ENCODE measurements at places on chromosomes 16 and 17.

DNA sequence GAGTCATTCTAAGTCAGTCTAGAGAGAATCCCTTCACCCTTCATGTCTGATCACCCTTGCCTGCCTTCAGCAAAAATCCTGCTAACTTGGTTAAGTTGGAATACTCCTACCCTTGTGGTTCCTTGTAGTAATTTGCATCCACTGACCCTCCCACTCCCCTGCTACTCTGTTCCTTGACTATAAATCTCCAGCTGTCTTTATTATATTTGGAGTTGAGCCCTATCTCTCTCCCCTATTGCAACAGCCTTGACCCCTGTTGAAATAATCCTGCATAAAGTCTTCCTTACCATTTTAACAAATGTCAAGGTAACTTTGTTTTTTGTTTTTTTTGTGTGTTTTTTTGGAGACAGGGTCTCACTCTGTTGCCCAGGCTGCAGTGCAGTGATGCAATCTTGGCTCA lies 590.1 kb downstream of the WWOX start:
- DNase-seq, result no peak

DNA sequence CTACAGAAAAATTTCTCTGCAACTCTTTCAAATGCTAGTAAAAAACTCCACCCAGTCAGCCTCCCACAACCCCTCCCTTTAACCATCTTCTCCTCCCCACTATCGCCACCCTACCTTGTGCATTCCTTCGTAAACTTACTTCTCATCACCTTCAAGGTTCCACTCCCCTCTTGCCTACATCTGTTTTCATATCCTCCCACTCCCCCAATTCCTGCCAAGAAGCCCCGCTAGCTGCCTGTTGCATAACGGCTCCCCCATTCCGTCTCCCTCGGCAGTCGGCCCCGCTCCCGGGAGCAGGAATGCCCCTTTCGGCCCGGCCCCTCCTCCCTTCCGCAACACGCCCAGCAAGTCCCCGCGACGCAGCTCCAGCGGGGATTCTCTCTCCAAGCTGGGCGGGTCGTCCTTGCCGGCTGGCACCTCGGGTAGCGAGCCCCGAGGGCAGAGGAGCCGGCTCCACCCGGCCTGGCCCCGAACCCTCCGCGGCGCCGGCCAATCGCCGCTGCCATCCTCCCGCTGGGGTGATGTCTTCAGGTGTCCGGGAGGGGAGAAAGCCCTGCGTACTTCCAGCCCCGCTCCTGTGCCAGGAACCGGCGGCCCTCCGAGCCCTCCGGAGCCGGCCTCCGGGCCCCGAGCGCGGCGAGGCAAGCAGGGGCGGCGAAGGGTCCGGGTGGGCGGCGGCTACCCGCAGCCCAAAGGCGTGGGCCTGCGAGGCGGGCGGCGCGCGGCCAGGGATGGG lies 1.5 kb downstream of the PHLPP2 start:
- no peak for DNase-seq

- no peak for DNase-seq
These were observed 1.4 kb upstream of the ABCC1 start for GRCh38 chr16:15947983-15948509.

- DNase-seq, result no peak
These were observed 3.5 kb downstream of the LIMD2 start for GRCh38 chr17:63696381-63696961.

DNA sequence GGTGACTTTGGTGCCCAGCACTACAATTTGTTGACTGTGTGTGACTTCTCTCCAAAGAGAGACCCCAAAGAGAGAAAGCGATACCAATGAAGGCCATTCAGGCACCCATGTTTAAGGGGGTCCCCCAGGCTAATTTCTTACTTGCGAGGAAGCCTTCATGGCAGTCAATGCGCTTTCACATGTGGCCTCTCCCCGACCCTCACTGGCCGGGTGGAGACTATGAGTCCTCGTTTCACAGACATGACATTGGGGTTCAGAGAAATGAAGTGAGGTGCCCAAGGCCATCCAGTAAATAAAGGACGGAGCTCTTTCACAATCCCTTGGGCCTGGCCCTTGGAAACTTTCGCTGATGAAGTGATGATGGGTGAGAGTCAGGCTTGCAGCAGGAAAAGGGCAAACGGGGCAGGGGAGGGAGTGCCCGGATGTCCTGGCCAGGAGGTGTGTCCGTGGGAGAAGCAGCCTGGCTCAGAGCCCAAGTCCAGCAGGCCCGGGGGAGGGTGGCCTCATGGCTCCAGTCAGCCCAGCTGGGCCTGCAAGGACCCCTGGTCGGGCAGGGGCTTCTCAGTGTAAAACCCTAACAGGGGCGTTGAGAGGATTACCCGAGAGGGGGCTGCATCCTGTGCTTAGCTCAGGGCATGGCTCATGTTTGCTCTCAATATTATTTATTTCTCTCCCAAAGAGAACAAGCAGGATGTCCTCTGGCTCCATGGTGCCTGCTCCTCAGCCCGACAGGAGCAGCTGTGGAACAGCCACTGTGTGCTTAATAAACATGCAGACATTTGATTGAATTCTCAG lies 14.7 kb downstream of the TBX2 start:
- DNase-seq, result no peak

DNA sequence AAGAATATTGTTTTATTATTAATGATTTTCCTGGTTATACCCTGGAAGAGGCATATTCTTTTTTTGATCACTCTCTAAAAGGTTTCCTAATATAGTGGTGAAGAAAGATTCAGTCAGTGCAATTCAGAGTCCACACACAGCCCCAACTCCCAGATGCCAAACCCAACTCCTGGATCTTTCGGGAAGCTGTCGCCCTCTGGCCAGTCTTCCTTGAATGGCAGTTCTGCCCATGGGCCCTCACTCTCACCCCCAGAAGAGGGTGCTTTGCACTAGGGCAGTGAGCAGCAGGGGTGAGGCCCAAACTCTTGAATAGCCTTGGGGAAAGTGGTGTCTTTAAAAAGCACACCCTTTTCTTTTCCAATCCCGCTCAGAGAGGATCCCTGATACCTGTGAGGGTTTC lies 11.0 kb downstream of the KRT32 start:
- DNase-seq, result no peak

- no peak for DNase-seq
These were observed 8.4 kb upstream of the PCTP start for GRCh38 chr17:55742272-55743102.

GRCh38 chr17:14871921-14872320 lies 393.2 kb downstream of the PMP22 start:
- DNase-seq, result no peak

DNA sequence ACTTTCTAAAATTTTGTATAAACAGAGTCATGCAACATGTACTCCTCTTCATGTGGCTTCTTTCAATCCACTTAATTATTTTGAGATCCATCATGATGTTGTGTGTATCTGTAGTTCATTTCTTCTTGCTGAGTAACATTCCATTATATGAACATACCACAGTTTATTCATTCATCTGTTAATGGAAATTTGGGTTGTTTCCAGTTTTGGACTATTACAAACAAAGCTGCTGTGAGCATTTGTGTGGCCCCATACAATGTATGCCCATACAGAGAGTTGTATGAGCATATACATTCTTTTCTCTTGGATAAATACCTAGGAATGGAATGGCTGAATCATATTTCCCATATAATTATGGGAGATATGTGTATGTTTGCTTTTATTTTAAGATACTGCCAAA lies 85.6 kb downstream of the CLEC16A start:
- no peak for DNase-seq

GRCh38 chr17:4248504-4249277 lies 15.1 kb downstream of the ANKFY1 start:
- DNase-seq, result no peak

DNA sequence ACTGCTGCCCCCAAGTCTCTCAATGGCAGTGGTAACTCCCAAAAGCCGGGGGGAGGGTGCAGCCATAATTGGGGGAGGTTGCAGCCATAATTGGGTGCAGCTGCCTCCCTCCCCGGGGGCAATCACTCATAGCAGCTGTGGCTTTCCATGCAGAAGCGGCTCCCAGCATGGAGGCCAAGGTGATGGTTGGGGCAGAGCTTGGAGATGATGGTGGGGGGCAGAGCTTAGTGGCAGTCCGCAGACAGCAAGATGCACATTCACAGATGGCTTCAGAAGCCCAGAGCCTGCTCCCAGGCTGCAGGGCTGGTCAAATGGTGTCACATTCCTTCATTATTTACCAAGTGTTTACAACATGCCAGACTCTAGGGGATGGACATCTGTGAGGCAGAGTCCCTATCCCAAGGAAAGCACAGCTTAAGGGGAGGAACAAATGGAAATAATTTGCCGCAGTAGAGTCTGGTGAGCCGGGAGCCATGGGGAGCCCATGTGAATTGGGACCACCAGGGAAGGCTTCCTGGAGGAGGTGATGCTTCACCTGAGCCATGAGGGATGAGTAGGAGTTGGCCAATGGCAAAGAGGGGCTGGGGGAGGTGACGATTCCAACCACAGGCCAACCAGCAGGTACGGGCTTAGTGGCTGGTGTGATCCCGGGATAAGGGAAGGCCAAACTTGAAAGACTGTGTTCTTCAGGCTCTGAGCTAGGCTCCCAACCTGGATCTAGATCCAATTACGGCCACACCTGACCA lies 8.1 kb downstream of the DOC2B start:
- no peak for DNase-seq

DNA sequence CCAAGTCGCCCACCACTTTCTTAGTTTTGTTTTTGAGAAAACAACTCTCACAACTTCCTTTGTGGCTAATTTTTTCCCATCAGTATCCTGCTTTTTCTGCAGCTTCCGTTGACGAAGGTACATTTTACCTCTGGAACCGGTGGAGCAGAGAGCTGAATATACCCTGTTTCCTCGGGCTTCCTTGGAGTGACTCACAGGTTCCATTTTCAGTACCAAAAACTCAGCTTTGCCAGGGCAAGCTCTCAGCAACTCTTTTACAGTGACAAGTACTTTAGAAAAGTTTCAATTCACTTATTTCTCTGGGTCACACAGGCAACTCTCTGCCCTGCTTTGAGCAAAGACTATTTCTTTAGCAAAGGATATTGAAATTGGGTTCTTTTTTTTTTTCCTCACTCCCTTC lies 318.9 kb downstream of the SNX29 start:
- DNase-seq, result no peak

- no peak for DNase-seq
These were observed 721.0 kb upstream of the KIF2B start for GRCh38 chr17:53101706-53102105.

GRCh38 chr16:79503511-79503910 lies 97.0 kb downstream of the MAF start:
- no peak for DNase-seq

DNA sequence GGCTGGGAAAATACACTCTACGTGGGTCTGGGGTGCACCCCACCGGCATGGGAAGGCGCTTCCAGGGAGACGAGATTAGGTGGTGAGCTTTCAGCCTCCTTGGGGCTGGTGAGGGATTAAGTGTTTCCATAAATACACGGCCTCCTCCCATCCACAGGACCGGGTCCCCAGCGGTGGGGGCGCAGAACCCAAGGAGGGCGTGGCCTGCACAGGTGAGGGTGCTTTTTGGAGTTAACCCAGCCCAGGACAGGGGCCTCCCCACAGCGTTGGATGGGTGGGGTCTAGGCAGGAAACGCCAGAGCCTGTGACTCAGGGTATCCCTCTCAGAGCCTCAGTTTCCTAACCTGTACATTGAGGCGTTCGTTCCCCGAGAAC lies 1.1 kb downstream of the C16orf74 start:
- DNase-seq, result no peak

DNA sequence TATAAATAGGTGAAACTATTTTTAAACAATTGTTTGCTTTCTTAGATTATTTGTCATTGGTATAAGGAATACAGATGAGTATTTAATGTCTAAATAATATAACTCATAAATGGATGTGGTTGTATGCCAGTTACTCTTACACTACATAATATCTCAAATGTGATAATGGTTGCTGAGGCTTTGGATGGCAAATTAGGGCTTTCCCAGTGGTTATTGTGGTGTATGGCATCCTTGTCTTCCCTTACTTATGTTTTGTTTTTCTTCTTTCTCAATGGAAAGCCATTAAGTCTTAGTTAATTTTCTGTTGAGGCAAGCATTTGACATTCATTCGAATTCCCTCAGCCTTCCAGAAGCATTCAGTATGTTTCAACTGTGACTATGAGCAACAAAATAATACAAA lies 10.5 kb downstream of the OMG start:
- no peak for DNase-seq

- DNase-seq, result no peak
These were observed 29.4 kb downstream of the TOM1L2 start for GRCh38 chr17:17942846-17943245.

- DNase-seq, result no peak
These were observed 16.6 kb downstream of the MAP3K14 start for GRCh38 chr17:45300060-45300751.

- no peak for DNase-seq
These were observed 255.6 kb downstream of the HS3ST3A1 start for GRCh38 chr17:13346081-13346533.

GRCh38 chr16:24986512-24987303 lies 28.5 kb downstream of the ARHGAP17 start:
- DNase-seq, result no peak

DNA sequence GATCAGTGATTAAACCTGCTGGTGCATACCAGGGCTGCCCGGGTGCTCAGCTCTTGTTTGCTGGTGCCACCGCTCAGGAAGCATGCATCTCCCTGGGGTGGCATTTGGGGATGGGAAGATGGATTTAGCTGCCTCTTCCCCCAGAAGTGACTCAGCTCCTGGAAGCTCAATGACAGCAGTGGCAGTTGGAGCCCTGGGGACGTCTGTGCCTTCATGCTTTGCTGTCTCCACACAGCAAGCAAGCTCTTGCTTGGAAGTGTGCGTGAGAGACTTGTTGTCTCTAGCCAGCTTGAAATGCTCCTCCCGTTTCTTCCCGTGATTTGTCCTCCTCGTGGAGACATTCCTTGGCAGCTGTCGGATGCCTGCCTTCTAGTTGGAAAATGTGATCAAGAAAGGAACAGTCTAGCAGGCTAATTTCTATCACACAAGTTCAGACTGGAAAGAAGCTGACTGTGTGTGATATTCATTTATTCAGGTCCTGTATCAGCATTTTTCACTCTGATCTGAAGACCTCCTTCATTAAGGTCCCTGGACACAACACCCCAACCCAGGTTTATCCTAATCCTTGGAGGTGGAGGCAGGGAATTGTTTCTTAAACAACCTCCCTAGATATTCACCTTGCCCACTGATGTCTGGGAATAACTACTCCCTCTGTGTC lies 73.0 kb downstream of the BMERB1 start:
- DNase-seq, result no peak

GRCh38 chr16:47363761-47364160 lies 97.1 kb downstream of the ITFG1 start:
- DNase-seq, result no peak

Measured in NCI-H446 treated with DMSO at 0.1 percent for 48 hours (cell line).